ENCODE measurements at places on chromosomes 3 and 15. TPM values are rescaled to one million over a fixed set of nuclear protein-coding genes. Genes with fewer than 3 reads are reported as not detected.
A peak's percentile ranks its signal among the peaks of the same experiment; 100 is the strongest.

The GOLGA8T gene
- not detected for total RNA-seq

The GAP43 gene
- total RNA-seq: not detected

The ACKR4 gene
- total RNA-seq: 0.12 TPM

The MORC1 gene
- total RNA-seq: not detected

The SIN3A gene
- total RNA-seq: 70.1 TPM

The VIPR1 gene
- total RNA-seq: 9.6 TPM

GRCh38 chr15:40097968-40098476 is 10.7 kb downstream of the BMF start:
- peaks cover 44% of the 10 kb centered on the region for H3K4me1 ChIP-seq
- peak overlapping the region; percentile 48 for H3K4me3 ChIP-seq
- H3K27ac ChIP-seq: no peak overlapping the region
- H3K27me3 ChIP-seq: no peaks in the 10 kb centered on the region
- H3K36me3 ChIP-seq: no peaks in the 10 kb centered on the region

- H3K4me1 ChIP-seq: peaks cover 3% of the 10 kb centered on the region
- no peaks in the 10 kb centered on the region for H3K27me3 ChIP-seq
- peak overlapping the region; percentile 87 for H3K27ac ChIP-seq
Measured at GRCh38 chr3:196740481-196741248, 1.0 kb downstream of the PAK2 start.

- peaks cover 5% of the 10 kb centered on the region for H3K4me1 ChIP-seq
- peak overlapping the region; percentile 41 for H3K4me3 ChIP-seq
- H3K27ac ChIP-seq: peak overlapping the region; percentile 30
- no peak for DNase-seq
- no peaks in the 10 kb centered on the region for H3K36me3 ChIP-seq
- no peaks in the 10 kb centered on the region for H3K27me3 ChIP-seq
Measured at GRCh38 chr3:51896607-51897305, 6.4 kb downstream of the IQCF1 start.

GRCh38 chr3:77354958-77355357 is 315.1 kb downstream of the ROBO2 start:
- no peaks in the 10 kb centered on the region for H3K27me3 ChIP-seq
- H3K4me1 ChIP-seq: no peaks in the 10 kb centered on the region
- H3K36me3 ChIP-seq: no peaks in the 10 kb centered on the region
- no peak for DNase-seq
- no peak overlapping the region for H3K27ac ChIP-seq
- no peak overlapping the region for H3K4me3 ChIP-seq

DNA sequence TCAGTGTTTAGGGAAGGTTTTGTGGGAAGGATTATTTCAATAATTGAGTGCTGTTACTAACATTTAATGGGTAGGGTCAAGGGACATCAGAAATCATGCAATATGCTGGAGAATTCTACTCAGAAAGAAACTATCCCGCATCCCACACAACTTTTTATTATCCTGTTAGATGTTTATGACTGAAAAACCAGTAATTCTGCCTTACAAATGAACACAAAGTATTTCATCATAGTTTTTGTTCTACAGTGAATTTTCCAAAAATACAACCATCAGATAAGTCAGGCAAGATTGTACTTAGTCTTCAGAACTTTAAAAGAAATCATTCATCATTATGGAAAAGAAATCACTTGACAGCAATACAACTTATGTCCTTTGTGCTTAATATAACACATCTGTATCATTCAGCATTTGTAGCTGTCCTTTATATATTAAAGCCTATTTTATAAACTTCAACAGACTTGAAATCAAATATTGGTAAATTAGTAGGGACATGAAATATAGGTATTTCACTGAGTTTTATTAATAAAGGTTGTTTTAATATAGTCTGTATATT is 61.9 kb downstream of the TRPM7 start:
- DNase-seq: no peak
- no peaks in the 10 kb centered on the region for H3K27me3 ChIP-seq
- H3K36me3 ChIP-seq: peaks cover 14% of the 10 kb centered on the region
- no peak overlapping the region for H3K4me3 ChIP-seq

- H3K4me3 ChIP-seq: no peak overlapping the region
- H3K27me3 ChIP-seq: no peaks in the 10 kb centered on the region
- no peak for DNase-seq
- no peaks in the 10 kb centered on the region for H3K4me1 ChIP-seq
- no peak overlapping the region for H3K27ac ChIP-seq
Measured at GRCh38 chr15:25381579-25381978, 57.2 kb downstream of the UBE3A start.

- H3K27me3 ChIP-seq: no peaks in the 10 kb centered on the region
- H3K27ac ChIP-seq: no peak overlapping the region
- no peaks in the 10 kb centered on the region for H3K4me1 ChIP-seq
- no peaks in the 10 kb centered on the region for H3K36me3 ChIP-seq
- no peak overlapping the region for H3K4me3 ChIP-seq
Measured at GRCh38 chr15:89980896-89981295, 20.2 kb upstream of the ZNF710 start.

Measured in HCT116 (cell line).